ENCODE measurements at places on chromosomes 4 and X.

GRCh38 chr4:88960576-88960975, 96.4 kb downstream of the FAM13A start:
- no peak for DNase-seq

DNA sequence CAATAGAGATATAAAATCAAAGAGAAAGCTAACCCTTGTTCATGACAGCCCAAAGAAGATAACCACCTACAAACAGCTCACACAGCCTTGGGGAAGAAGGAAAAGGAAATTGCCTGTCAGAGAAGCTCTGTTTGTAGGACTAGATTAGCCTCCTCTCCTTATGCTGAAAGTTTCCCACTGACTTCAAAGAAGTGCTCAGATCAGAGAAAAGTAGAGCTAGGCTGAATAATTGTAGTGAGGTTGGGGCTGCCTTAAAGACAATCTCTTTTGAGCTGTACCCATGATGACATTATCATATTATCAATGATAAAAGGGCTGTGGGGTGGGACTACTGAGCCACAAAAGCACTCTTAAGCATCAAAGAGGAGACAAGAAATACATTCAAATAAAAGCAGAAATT, 223.0 kb upstream of the GALNT7 start:
- DNase-seq = no peak

DNA sequence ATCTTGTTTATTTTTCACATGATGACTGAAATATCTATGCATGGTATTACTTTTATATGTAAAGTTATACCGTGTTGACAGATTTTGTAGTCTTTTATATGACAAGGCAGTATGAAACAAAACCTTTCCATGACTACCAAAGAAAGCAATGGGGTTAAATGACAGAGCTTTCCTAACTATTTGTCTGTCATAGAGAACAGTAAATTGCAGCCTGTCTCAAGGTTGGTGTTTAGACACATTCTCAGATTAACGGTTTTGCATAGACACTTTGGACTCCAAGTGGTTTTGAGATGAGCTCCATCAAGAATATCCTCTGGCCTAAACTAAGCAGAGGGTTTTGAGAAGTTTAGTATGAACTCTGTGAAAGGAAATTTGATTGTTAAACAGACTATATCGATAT, 180.7 kb upstream of the TENM3 start:
- no peak for DNase-seq

DNA sequence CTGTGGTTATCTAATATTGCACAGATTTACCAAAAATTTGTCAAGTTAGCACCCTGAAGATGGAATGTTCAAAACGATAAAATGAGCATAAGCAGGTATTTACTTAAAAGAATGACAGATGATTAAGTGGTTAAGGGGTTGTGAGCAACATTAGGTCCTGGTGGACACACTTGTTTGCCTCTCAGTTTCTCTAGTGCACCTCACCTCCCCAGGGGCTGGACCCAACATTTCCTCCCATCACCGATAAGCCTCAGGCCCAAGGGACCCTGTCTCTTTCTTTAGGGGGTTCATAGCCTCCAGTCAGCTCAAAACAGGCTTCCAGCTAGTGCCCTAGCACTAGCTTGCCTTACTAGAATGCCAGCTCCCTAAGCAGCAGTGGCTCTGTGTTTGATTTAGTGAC, 88.0 kb downstream of the ATP11C start:
- no peak for DNase-seq

DNA sequence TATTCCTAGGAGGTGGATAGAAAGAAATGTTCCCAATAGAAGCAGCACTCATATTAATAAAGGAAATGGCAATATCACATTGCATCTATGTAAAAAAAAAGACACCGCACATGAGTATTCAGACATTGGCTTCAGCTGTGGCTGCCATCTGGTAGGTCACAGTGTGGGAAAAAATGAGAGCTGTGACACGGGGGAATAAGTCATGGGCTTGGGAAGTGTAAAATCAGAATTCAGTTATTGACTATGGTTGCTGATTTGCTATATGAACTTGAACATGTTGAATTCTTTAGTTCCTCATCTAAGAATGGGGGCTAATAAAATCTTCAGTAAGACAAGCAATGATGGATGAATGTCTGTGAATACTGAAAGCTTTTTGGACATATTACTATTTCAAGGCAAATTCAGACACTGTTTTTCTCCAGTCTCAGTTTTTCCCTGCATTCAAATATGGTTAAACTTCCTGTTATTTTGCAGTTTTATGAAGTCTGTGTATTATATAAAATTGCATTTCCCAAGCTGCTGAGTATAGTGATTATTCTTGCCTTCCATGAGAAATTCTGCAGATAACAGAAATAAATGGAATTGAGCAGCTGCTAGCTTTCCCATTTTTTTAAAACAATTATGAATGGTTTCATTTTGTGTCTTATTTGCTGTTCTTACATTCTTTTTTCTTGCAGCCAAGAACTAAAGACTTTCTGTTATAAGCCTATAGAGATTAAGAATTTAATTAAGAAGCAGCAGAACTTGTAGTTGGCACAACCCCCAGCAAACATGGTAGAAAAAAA, 221.0 kb downstream of the ANKRD50 start:
- DNase-seq = no peak

GRCh38 chr4:139903845-139904244, 238.2 kb downstream of the MGST2 start:
- no peak for DNase-seq

DNA sequence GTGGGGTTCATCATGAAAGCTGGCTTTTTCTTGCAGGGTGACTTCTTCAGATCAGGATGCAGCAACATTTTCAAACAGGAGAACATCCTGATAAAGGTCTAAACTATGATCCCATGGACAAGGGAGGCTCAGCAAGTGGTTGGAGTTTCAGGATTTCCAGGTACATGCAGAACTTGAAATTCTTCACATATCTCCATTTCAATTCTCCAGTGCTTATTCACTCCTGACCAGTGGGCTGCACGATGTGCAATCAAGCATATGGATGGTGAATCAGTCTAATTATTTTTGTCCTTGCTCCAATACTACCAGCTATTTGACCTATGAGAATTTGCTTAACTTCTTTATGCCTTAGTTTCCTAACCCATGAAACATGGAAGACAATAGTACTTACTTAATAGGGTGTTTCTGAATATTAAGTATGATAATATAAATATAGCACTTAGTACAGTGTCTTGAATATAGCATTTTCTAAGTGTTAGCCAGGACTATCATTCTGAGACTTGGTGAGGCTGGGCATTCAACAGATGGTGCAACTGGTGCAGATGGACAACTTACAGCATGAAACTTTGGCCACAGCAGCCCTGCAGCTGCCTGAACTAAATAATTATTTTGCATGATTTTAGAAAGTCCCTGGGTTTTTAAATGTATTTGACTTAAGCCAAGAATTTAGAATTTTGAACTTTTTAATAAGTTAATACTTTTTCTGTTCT, 92.4 kb downstream of the HPGD start:
- no peak for DNase-seq

- DNase-seq = no peak
Observed at GRCh38 chrX:136259543-136259942, 8.3 kb upstream of the MAP7D3 start.

DNA sequence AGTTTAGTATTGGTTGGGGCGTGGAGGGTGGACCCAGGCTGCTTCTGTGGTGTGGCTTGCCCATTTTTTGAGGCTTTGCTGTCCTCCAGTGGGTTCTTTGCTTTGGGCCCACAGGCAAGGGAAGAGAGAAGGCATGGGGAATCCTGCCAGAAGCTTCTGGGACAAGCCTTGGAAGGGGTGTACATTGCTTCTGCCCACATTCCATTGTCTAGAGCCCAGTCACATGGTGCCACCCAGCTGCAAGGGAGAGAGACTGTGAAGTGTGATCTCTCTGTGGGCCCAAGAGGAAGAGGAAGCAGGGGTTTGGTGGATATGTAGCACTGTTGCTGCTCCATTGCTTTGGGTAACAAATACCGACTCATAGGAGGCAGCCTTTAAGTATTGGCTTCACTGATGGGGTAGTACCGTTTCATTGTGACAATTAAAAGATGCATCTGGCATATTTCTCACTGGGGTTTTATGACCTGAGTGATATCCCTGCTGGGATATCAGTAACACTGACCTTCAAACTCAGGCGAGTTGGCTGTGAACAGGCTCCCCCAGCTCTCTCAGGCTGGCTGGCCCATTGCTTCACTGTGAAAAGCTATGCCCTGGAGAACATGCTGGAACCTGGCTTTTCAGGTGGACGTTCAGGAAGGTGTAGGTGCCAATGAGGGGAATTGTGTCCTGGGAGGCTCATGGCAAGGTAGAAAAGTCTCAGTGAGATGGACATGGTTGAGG, 85.9 kb downstream of the CLDN34 start:
- DNase-seq = no peak

DNA sequence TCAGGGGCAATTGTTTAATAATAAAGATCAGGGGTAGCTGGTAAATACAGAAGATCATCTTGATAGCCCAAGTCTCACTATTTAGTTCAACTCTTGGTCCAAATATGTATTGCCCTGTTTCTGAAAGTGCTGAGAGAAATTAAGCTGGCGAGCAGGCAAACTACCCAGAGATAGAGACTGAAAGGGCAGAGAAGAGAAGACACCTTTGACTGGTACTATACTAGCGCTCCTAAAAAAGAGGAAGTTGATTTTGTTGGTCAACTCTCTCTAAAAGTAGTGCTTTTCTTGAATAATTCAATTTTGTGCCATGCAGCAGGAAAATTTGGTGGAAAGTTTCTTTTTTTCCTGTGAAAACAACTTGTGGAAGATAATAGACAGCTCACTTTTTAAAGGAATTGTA, 64.0 kb downstream of the IGSF1 start:
- no peak for DNase-seq

DNA sequence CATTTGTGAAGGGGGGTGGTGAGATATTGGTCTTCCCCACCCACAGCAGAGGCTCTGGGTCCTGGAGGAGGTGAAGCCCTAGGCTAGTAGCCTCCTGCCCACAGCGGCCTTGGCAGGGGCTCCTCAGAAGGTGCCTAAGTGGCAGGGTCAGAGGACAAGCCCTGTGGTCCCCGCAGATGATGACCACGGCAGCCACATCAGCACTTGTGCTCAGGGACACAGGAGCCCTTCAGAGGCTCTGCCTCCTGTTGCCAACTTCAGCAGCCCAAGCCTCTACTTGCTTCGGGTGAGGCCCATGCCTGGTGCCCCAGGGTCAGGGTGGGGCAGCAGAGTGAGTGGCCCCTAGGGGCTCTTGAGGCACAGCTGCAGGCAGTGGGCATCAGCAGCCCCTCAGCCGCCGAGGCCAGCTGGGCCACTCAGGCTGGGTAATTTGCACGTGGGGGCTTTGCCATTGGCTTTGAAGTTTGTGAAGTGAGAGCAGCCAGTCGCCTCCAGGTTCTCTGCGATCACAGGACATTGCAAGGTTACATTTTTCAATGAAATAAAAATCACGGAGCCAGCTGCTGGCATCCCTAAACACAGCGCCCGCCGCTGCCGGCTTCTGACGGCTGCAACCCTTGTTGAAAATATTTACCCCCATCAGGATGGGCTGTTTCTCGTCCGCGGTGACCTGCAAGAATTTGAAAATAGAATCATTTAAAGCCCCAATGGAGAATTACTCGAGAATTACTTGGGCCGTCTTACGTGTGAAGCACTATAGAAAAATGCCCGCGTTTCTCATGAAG, 108.5 kb downstream of the HMX1 start:
- DNase-seq = no peak

DNA sequence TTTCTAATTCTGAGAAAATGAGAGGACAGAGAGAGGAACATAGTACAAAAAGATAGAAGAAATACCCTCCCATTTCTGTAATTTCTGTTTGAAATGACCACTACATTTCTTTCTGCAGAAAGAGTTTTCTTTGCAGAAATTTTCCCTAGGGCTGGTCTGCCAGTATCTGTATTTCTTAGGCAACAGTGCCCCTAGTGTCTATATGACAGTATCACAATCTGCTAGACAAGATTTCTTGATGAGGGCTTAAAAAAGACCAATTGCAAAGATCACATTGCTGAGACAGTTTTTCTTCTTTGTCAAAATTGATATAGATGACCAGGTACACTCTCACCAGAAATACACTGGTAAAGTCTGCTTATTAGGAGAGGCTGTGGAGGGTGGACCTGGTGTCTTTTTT, 81.0 kb upstream of the ZDHHC15 start:
- peak; percentile 5 for DNase-seq

- no peak for DNase-seq
Observed at GRCh38 chr4:101357751-101358150, 10.4 kb upstream of the PPP3CA start.

GRCh38 chr4:119517361-119518229, 111.0 kb downstream of the PDE5A start:
- no peak for DNase-seq

DNA sequence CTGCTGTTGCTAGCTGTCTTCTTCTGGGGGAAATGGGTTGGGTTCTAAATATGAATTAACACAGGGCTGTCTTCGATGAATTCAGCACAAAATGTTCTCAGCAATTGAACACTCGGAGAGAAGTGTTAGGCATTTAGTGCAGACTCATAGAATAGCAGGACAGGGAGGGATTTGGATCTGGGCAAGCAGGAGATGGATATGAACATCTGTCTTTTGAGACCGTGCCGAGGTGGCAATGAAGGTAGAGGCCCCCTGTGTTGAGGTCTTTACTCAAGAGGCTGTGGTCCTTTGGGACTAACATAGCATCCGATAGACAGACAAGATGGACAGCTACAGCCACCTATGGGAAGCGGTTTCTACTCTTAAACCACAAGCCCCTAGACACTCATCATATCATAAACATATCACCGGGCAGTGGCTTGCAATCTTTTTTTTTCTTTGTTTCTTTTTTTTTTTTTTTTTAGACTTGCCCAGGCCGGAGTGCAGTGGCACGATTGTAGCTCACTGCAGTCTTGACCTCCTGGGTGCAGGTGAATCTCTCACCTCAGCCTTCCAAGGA, 6.7 kb downstream of the CD99 start:
- no peak for DNase-seq

DNA sequence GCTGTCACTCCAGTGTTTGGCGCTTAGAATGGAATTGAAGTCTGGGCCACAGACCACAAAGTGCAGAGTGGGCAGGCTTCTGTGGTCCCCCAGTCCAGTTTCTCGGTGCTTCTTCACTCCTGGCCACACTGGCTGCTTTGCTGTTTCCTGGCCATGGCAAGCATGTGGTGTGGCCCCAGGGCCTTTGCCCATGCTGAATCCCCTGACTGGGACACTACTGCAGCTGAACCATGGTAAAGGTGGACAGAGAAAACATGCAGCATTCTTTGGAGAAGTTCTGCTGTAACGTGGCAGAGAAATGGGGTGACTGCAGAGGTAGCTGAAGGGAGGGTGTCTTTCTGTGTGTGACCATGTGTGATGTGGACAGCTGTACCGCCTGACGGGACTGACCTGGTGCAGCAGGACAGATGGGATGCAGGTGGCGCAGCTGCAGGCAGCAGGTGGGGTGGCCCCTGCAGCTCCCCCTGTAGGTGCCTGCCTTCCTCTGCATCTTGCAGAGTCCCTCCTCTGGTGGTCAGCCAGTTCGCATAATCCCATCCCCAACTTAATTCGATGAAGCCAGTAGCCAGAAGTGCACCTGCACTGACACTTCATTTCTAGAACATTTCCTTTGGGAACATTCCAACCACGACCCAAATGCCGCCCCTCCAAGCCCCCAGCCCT, 13.2 kb upstream of the S100P start:
- DNase-seq = no peak

GRCh38 chr4:158966091-158966490, 136.8 kb upstream of the RAPGEF2 start:
- DNase-seq = no peak

GRCh38 chr4:86242677-86243076, 117.2 kb downstream of the MAPK10 start:
- no peak for DNase-seq
